ENCODE measurements at places on chromosomes 4 and X. TPM values are rescaled to one million over a fixed set of nuclear protein-coding genes. Genes with fewer than 3 reads are reported as not detected.
A peak's percentile ranks its signal among the peaks of the same experiment; 100 is the strongest.

DNA sequence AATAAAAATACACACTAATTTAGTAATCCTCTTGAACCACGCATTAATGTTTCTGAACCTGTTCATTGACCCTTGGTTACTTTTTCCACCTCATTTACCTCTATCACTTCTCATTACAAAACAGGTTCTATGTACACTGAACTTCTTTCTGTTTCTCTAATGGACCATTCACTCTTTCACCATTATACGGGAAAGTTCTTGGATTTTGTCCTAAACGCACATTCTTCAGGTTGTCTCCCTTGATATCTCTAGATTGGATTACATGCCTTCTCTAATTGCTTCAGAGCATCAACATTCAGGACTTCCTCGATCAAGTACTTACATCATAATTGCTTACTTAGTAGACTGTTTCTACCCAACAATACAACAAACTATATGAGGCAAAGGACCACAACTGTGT lies 359.4 kb upstream of the FSTL5 start:
- peak; percentile 83 for DNase-seq

- DNase-seq: no peak
Observed at GRCh38 chr4:178414881-178415446, 972.7 kb upstream of the AGA start.

- no peak for DNase-seq
Observed at GRCh38 chr4:134585972-134586371, 384.4 kb upstream of the PABPC4L start.

NUP62CL gene
- not detected for total RNA-seq

DNA sequence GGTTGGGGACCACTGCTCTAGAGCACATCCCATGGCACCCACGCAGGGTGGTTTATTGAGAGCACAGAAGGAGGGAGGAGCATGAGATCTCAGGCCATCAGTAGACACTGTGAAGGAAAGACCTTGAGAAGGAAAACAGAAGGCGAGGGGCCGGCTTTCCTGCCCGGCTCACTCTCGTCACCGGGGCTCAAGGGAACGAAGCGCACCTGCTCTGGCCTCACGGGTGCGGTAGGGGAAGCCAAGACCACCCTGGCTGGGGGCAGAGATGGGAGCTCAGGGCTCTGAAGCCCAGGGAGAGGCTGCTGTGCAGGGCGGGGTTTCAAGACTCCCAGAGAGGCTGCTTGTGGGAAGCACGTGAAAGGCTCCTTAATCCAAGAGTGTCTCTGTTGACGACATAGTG lies 105.9 kb downstream of the TNIP2 start:
- no peak for DNase-seq

GRCh38 chrX:21816136-21816535 lies 23.3 kb upstream of the MBTPS2 start:
- no peak for DNase-seq

- DNase-seq: peak; percentile 76
Observed at GRCh38 chr4:105060628-105061027, 86.0 kb upstream of the TET2 start.

- peak; percentile 27 for DNase-seq
Observed at GRCh38 chr4:65661471-65661870, 8.8 kb downstream of the EPHA5 start.

DNA sequence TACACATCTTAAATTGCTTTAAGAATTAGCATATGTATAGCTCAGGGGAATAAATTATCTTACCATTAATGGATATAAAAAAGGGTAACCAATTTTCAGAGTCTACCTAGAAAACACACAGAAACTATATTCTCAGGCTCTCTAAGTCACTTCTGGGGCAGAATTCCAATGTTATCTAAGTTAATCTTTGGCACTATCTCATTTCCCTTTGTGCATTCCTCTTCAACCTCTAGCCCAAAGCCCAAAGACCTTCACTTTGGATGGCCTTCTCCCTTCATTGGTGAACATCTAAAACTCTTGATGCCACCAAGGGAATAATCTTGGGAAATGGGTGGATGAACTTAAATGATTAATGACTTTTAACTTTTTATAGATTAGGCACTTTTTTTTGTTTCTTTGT lies 108.3 kb downstream of the APBB2 start:
- DNase-seq: no peak

GRCh38 chr4:147423229-147423628 lies 57.7 kb upstream of the EDNRA start:
- DNase-seq: no peak

RPS6KA6 gene
- 8.5 TPM for total RNA-seq

MAGEE2 gene
- total RNA-seq: not detected

- peak; percentile 61 for DNase-seq
Observed at GRCh38 chr4:20506827-20507226, 193.4 kb upstream of the PACRGL start.

DNA sequence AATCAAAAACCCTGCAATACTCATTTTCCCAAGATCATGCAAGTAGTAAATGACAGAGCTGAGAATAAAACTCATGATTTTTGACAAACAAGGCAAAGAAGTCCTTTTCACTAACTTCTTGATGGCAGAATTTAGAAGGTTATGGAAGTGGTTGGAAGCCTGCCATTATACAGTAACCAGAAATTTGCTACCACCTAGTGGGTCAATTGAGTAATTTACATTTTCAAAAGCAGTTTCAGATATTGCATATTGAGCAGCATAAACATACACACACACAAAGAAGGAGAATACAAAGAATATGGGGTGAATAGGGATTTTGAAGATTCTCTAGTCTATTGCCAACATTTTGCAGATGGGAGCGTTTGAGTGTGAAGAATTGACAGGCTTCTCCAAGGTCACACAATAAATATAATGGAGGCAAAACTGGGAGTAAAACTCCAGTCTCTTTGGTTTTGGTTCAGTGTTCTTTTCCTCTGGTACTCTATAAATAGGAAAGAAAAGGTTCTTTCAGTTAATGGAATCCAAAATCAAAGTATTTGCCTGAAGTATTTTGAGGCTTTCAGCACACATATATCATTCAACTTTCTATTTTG lies 70.2 kb downstream of the GC start:
- DNase-seq: peak; percentile 38

PPEF1 gene
- total RNA-seq: 0.14 TPM

DNA sequence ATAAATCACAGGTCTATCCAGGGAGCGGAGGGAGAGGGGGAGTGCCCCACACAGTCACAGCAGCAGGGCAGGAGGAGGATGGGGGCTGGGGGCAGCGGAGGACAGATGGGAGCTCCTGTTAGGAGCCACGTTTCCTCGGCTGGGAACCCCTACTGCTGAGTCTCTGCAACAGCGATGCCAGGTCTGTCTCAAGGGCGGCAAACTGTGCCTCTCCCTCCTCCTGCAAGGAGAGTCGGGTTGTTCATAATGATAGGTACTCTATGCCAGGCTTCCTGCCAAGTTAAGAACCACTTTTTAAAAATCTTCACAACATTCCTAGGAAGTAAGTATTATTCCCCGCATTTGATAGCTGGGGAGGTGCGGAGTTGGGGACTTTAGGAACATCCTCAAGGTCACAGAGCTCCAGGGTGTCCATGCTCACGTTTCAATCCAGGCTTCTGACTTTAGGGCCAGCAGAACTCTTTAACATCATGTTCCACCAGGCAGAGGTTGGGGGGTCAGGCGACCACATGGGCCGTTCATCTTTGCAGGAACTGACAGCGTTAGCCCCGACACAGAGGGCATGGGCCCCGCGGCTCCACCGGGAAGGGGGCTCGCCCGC lies 98.3 kb upstream of the MAML3 start:
- DNase-seq: peak; percentile 9

POLN gene
- 3.6 TPM for total RNA-seq

CTAG2 gene
- not detected for total RNA-seq

GRCh38 chr4:9812501-9813340 lies 31.3 kb downstream of the DRD5 start:
- DNase-seq: no peak

CRLF2 gene
- total RNA-seq: not detected

DNA sequence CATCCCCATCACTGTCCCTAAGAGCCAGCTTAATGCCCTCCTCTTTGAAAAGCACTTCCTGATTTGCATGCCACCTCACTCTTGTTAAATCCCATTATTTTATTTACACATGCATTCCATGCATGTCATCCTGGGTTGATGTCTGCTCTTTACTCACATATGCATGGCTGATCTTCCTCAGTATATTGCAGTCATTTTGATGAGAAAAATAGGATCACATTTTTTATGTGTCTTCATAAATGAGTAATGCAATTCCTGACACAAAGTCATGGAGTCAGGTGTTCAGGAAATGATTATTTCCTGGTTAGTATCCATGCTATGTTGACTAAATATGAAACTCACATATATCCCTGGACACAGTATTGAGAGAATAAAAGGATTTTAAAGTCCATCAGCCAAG lies 204.7 kb downstream of the SLIT2 start:
- DNase-seq: no peak

RHOH gene
- total RNA-seq: not detected

GRCh38 chr4:2241003-2241402 lies 918 bp downstream of the HAUS3 start:
- DNase-seq: no peak

- DNase-seq: peak; percentile 92
Observed at GRCh38 chr4:134216411-134216810, 14.8 kb upstream of the PABPC4L start.

DNA sequence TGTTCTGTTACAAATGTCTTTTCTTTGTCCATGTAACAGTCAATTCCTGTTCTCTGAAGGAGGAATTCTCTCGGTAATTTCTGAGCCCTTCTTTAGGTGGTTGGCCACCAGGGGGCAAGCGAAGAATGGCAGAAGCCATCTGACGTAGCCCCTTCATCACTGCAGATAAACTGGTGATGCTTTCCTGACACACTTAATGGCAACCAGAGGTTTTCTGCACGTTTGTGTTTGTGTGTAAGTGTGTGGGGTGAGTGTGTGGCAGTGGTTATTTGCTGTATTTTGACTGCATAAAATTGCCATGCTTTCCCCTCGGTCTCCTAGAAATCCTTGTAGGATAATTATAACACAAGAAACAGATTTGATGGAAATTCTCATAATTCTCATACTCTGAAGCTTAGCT lies 64.8 kb upstream of the STOX2 start:
- DNase-seq: peak; percentile 48

HPSE gene
- 0.75 TPM for total RNA-seq

GRCh38 chrX:48945517-48946348 lies 11.7 kb downstream of the OTUD5 start:
- DNase-seq: no peak

DNA sequence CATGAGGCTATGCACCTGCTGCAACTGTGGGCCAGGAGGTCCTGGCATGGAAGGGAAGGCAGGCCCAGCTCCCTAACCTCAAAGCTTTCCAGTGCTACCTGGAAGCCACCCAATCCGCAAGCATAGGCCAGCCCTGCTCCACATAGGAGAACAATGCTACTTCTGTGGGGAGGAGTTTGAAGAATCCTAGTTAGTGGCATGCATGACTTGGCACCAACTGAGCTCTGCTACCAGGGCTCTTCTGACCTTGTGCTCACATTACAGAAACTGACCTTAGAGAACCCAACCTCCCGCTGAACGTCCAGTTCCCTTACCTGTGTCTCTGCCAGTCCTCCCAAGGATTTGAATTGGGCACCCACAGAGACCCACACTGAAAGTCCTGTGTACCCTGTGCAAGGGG lies 58.8 kb downstream of the USP46 start:
- DNase-seq: no peak

MGAT4D gene
- not detected for total RNA-seq

GRCh38 chr4:177079327-177079726 lies 230.3 kb upstream of the NEIL3 start:
- no peak for DNase-seq

GRCh38 chr4:138870737-138871554 lies 144.6 kb upstream of the NOCT start:
- peak; percentile 46 for DNase-seq

NOCT gene
- 73.5 TPM for total RNA-seq

FAM236A gene
- not detected for total RNA-seq

DNA sequence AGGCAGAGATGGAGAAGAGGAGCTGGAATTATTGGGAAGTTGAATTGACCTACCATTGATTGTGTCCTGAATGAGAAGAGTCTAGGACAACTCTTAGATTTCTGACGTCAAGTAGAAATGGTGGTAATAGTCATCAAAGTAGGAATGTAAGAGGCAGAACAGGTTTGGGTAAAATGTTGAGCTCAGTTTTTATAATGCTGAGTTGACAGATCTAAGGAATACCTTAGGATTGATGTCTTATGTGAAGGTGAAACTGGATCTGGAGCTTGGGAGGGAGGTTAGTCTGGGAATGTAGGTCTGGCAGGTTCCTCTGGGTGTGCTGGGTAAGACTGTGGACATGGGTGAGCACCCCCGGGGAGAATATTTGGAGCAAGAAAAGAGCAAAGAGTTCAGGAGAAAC lies 31.9 kb downstream of the JADE1 start:
- DNase-seq: no peak

DNA sequence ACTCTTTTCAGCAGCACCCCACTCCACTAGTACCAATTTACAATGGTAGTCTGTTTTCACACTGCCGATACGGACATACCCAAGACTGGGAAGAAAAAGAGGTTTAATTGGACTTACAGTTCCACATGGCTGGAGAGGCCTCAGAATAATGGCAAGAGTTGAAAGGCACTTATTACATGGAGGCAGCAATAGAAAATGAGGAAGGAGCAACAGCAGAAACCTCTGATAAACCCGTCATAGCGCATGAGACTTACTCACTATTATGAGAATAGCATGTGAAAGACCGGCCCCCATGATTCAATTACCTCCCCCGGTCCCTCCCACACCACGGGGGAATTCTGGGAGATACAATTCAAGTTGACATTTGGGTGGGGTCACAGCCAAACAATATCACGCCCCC lies 34.1 kb upstream of the MAGEA4 start:
- no peak for DNase-seq

TRIM61 gene
- 1.4 TPM for total RNA-seq

DNA sequence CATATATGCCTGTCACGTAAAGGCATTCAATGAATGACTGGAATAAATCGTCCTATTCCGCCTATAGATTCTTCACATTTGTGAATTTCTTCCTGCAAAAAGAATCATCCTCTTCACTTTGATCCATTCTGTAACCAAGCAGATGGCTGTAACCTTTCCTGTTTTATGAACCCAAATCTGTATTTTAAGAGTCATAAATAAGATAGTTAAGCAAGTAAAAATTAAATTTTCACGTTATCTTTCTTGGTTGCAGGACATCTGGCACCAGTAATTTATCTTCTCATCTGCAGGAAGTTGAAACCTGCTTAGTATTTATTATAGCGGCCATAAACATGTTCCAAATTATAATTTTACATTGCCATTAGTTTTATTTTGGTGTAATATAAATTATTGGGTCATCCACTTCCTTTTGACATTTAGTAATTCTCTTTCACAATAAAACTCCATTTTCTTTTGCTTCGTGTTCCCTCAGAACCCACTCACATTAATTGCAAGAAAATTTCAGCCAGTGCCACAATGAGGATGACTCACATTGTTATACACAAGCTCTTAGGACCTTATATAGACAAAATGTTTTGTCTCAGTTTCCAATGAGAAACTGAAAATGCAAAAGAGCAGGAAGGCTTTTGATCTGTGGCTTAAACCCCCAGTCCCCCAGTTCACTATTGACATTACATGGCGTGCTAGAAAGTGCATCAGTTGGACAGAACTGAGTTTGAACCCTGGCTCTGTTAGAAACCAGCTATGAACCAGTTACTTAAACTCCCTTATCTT lies 51.1 kb downstream of the TMEM156 start:
- peak; percentile 76 for DNase-seq

Data from astrocyte (in vitro differentiated cells and primary cell).